ENCODE measurements at places on chromosomes 7 and 10.

GRCh38 chr7:27684491-27684890, 21.8 kb upstream of the HIBADH start:
- DNase-seq: no peak

GRCh38 chr7:129845972-129846327, 106.8 kb downstream of the UBE2H start:
- DNase-seq: no peak

DNA sequence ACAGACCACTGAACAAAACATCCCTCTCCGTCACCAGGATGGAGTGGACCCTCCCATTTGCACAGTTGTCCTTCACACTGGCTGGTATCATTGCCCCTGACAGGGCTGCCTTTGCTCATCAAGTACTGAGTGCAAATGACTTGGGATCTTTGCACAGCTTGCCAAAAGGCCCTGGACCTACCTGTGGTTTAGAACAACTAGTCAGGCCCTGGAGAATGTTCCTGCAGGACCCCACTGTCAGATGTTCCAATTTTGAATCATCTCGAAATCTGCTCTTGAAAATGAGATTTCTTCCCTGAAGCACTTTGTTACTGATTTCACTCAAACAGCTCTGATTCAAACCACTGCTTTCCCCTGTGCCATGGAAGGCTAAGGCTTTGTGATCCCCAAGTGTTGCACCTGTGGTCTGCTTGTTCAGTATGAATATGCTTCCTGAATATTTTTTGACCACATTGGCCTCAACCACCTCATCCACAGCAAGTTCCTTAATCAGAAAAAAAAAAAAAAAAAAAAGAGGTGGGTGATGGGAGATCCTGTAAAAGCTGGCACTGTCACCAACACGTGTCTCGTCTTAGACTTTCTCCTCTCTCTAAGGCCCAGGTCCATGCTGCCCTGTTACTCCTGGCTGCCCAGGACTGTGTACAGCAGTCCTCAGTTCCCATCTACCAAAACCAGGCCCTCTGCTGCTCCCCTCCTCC, 2.7 kb upstream of the AOAH start:
- no peak for DNase-seq

DNA sequence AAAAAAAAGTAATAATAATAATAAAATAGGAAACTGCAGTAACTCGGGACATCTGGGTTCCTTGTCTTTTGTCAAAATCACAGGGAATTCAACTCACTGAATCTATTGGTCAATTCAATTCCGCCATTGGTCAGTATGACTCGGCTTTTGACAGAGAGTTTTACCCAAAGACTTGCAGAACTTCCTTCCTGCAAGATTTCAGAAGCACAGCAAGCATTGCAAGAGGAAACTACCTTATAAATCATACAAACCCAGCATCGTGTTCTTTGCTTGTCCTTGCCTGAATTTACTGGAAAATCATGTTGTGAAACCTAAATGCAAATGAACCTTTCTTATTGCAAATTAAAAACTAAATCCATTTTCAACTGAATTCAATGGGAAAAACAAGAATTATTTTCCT, 15.5 kb downstream of the KLF6 start:
- no peak for DNase-seq

DNA sequence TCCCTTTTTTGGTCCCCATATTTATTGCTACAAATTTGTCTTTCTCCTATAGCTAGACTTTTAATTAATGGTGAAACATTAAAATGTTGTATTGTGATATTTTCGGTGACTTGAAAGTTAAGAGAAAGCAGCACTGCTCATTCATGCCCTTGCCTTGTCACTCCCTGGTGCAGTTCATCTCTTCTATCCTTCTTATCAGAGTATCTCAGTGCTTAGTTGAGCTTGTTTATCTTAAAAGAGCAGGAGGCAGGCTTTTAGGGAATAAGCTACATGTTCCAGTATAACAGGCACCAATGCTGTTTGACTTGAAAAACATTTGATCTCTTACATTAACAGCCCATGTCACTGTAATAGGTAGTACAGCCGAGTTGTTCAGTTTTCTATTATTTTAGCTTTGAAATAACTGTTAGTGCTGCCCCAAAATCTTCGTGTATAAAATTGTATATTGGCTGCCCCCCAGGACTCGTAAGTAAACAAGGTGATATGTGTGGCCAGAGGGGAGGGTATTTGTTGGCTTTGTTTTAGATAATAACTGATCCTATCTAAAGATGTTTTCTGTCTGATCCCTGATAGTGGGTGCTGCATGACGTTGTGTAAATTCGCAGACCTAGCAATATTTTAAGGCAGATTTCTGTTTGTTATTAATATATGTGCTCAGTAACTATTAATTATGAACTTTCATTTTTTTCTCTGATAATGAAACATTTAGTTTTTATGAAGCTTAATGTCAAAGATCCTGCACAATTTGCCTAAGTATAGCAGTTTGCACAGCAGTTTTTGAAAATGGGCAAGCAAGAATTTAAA, 96.5 kb downstream of the BTRC start:
- DNase-seq: no peak

DNA sequence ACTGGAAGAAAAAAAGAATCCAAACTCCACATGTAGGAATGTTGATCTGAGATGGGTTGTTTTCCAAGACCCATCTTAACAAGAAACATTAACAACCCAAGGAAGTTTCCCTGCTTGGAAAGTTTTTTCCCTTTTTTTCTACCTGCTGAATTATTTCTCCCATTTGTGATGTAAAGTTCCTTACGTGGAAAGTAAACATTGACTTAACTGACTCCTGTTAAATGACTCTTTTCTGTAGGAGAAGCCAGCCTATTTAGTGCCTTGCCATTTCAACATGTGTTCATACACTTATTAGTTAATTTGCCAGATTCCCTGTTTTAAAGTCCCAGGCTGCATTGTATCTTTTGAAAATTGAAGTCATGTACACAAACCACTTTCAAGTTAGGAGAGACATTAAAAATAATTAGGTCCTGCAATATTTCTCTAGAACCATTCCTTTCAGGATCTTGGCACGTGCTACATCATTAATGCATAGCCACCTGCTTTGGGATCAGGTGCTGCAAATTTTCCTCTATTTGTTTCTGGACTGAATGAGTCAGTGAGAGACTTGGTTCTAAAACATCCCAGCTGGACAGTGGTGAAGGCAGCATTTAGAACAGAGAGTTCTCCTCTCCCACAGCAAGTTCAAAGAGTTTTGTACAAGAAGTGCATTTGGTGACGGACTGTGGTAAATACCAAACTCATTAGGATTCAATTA, 698.5 kb downstream of the SUGCT start:
- no peak for DNase-seq

- DNase-seq: no peak
Observed at GRCh38 chr10:94549221-94549620, 3.6 kb downstream of the HELLS start.

DNA sequence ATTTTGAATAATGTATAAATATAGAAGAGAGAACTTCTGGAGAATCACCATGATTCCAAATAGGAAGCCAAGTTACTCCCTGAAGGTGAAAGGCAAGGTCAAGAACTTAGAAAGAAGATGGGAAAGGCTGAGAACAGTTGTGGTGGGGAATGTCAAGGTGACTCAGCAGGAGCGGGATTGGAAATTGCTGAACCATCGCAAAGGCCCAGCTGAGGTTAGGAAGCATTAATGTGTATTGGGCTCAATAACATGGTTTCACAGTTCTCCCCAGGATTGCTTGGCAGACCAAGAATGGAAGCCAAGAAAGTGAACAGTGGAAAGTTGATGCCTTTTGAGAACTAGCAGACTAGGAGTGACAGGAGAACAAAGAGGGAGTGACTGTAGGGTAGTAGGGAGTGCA, 133.3 kb downstream of the VTI1A start:
- no peak for DNase-seq

GRCh38 chr10:18164748-18165361, 24.6 kb downstream of the CACNB2 start:
- DNase-seq: no peak

GRCh38 chr10:82190432-82191260, 315.7 kb downstream of the NRG3 start:
- no peak for DNase-seq
